Dermis microvascular lymphatic vessel endothelial cell (primary cell): ENCODE measurements at places on chromosomes 1 and 21. TPM values are rescaled to one million over a fixed set of nuclear protein-coding genes. Genes with fewer than 3 reads are reported as not detected.

S100A7 gene
- not detected in 2 replicates for total RNA-seq

CRB1 gene
- total RNA-seq = under 0.01 TPM in 1 of 2 replicates, not detected in the other

GPATCH2 gene
- 10.1 and 12.9 TPM in 2 replicates for total RNA-seq

OR2T8 gene
- not detected in 2 replicates for total RNA-seq

ANGPTL3 gene
- total RNA-seq = not detected in 2 replicates

GRCh38 chr1:41241749-41242341, at the start of gene SCMH1:
Gene SCMH1 (minus strand): TSS chr1:41242306. CDS start chr1:41186133, 56,173 bp downstream.
- DNase-seq = no peak
